Activated CD4-positive, alpha-beta T cell treated with anti-CD3 and anti-CD28 coated beads, Interleukin-2, amount 10 ng/mL, durations not matched to agents 7 days and 5 days (primary cell): ENCODE measurements at places on chromosomes 2 and 18. TPM values are rescaled to one million over a fixed set of nuclear protein-coding genes. Genes with fewer than 3 reads are reported as not detected.

DNA sequence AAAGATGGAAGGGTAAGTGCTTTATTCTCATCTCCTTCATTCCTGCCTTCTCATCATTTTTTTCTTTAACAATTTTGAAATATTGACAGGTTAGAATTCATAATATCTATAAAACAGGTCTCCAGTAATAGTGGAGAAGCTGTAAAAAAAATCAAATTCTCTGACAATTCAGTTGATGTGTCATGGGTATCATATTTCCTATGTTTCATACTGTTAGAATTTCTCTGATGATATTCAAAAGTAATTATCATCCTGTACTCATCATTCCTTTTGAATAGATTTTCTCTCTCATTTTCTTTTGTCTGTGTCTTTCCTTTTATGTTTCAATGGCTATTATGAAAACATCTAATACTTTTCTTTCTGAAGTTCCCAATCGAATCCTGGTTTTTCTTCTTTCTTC, 97.7 kb downstream of the CPS1 start:
- DNase-seq = no peak

GRCh38 chr18:79876497-79876896, 75.0 kb downstream of the SLC66A2 start:
- DNase-seq = no peak

DNA sequence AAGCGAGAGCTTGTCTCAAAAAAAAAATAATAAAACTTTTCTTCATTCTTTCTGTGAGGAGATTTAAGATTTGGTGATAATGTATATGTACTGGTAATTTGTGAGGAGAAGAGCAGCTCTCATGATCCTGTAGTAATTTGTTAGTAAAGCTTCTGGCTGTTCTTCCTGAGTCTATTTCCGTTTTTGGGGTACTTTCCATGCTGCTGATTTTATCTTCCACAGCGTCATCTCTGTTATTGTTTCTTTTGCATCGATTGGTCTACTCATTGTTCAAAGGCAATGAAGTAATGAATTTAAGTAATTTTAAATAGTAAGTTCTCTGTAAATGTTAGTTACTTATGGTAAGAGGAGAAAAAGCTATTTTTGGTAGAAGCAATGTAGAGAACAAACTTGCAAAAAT, 12.0 kb downstream of the NDUFAF7 start:
- no peak for DNase-seq

GRCh38 chr18:43934781-43935471, 657.6 kb upstream of the SYT4 start:
- no peak for DNase-seq

GRCh38 chr2:2306878-2307277, 24.2 kb downstream of the MYT1L start:
- no peak for DNase-seq

- no peak for DNase-seq
Measured at GRCh38 chr2:144834998-144835633, 315.2 kb upstream of the ZEB2 start.

DNA sequence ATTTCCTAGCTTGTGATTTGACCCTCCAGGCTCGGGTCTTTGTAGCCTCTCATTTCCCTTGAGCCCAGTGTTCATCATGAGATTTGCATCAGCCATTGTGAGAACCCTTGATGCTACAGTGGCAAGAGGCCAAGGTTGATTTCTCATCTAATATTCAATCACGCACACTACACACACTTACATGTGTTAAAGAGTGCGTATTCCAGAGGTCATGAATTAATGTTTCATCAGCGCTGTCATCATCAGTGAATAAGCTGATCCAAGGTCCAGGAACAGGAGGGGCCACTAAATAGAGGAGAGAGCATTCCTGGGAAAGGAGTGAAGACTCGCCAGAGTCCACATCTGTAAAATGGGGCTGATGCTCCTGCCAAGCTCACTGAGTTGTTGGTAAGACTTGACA, 276.1 kb upstream of the SIX2 start:
- DNase-seq = no peak

Gene MOCOS
- 0.05 TPM for total RNA-seq

Gene AQP12B
- not detected for total RNA-seq

Gene SMAD2
- 141 TPM for total RNA-seq

Gene SULT1C2
- not detected for total RNA-seq

Gene MAL
- total RNA-seq = 339 TPM
